Naive B cell (primary cell): ENCODE measurements at places on chromosomes 4 and X.

GRCh38 chr4:149238097-149238496 is 577.5 kb downstream of the IQCM start:
- DNase-seq = no peak

GRCh38 chr4:30728311-30728710 is 8.1 kb downstream of the PCDH7 start:
- no peak for DNase-seq

DNA sequence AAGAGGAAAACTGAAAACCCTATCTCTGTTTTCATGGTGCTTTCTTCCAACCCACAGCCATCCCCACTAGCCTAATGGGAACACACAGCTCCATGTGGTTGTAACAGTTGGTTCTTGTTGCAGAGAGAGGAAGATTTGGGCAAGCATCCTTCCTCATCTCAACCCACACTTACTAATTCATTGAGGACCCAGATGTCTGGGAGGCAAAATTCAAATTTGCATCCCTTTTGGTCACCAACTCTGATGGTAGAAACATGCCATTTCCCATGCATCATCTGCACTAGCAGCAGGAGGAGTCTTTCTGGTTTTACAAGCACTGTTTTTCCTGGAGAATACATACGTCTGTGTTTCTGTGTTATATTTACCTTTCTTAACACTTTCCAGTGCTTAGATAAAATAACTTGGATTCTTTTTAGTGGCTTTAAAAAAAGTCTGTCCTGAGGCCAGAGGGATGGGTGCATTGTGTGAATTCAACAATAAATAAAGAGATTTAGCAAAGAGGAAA is 301.0 kb downstream of the KCTD8 start:
- no peak for DNase-seq

- DNase-seq = no peak
Measured at GRCh38 chr4:55444827-55445226, 49.1 kb downstream of the TMEM165 start.

GRCh38 chr4:150439451-150439933 is 142.5 kb upstream of the MAB21L2 start:
- DNase-seq = no peak

GRCh38 chr4:113564493-113564892 is 197.0 kb downstream of the CAMK2D start:
- peak; percentile 68 for DNase-seq

GRCh38 chrX:45667666-45668065 is 467.0 kb upstream of the DIPK2B start:
- DNase-seq = no peak

DNA sequence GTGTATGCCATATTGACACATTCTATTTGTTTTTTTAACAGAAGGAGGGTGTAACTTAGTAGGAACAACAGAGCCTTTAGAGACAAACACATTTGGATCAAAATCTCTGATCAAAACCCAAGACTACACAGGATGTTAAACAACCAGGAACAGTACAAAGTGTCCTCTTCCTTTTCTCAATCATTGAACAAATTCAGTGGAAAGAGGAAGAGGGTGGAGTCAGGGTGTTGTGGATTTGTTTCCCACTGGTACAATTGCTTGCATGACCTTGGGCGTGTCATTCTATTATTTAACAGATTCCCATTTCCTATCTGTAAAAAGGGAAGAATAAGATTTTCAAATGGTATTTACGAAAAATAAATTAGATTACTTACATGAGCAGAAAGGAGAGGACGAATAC is 1162.8 kb upstream of the PRKX start:
- no peak for DNase-seq

GRCh38 chr4:99723612-99724011 is 66.0 kb upstream of the C4orf54 start:
- no peak for DNase-seq

- no peak for DNase-seq
Measured at GRCh38 chr4:143185253-143186107, 763 bp downstream of the USP38 start.

- DNase-seq = no peak
Measured at GRCh38 chr4:61318431-61318830, 118.3 kb downstream of the ADGRL3 start.

GRCh38 chr4:24890561-24891126 is 22.2 kb downstream of the CCDC149 start:
- no peak for DNase-seq

- no peak for DNase-seq
Measured at GRCh38 chr4:40046311-40046980, 10.2 kb upstream of the N4BP2 start.

GRCh38 chr4:7361280-7361895 is 73.3 kb downstream of the PSAPL1 start:
- DNase-seq = no peak

- no peak for DNase-seq
Measured at GRCh38 chrX:154596290-154596929, 11.5 kb downstream of the CTAG1A start.

GRCh38 chrX:134803551-134804183 is 145.4 kb upstream of the PLAC1 start:
- no peak for DNase-seq

DNA sequence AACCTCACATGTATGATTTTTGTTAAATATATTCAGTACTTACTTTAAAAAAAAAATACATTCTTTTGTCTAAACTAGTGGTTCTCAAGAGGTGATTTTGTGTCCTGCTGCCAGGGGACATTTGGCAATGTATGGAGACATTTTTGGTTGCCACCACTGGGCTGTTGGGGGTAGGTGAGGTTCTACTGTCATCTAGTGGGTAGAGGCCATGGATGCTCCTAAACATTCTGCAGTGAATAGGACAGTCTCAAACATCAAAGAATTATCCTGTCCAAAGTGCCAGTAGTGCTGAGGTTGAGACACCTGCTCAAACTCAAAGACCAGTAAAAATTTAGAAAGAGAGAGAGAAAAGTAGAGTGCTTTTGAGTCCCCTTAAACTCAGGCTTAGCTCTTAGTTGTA is 32.9 kb upstream of the PGM2 start:
- DNase-seq = peak; percentile 11

DNA sequence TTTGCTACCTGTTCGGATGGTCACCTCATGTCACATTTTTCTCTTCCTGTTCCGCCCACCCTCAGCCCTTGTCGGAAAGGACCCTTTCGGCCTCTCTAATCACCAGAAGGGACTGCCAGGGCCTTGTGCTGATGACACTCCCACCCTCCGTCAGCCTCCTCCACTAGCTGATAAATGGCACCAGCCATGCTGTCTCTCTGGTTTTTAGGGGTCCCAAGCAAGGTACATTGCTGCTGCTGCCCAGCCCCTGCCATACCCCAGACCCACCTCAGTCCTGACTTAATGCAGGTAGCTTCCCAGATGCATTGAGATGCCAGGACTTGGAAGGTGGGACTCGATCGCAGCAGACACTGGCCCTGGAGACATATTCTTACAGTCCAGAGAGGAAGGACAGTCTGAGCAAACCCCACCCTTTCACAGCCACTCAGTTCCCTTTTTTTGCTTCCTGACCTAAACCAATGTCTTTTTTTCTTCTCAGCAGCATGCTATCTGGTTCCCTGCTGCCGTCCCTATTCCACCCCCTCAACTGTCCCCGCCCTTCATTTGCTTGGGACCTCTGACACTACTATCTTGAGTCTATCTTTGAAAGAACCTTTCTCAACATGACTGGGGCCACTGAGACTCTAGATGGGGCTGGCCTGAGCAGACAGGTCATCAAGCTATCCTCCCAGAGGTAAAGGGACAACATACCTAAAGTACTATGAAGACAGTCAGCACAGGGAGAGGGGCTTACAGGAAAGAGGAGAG is at the start of gene BTK:
Gene BTK (minus strand): TSS at position 397 of the 747 bp plus-strand sequence. CDS start 10,907 bp downstream, outside the sequence.
- peak; percentile 68 for DNase-seq

GRCh38 chr4:182922501-182923284 is 5.5 kb upstream of the DCTD start:
- DNase-seq = no peak

DNA sequence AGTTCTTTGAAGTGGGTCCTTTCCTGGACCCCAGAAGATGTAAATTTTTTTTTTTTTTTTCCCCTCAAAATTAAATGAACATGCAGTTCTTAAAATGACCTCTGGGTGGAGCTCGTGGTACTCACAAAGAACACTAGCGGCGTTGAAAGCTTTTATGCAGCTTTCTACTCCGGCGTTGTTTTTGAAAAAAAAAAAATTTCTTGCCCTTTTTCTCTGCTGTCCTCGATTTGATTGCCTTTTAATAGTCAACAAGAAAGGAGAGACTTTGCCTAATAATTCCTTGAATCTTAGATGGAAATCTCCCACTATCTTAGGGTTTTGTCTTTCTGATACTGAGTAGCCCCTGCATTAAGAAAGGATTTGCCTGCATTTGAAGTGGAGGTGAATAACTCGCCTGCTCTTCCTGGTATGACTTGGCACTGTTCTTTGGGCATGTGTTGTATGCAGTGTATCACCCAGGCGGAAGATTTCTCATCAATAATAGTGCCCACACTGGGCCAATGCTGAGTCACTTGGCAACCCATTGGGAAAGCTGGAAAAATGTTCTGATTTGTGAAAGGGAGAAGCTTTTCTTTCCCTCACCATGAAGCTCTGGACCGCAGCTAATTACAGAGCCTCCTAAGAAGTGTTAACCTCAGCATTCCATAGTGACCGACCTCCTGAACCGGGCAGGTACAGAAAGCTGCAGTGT is 104.0 kb downstream of the PHEX start:
- peak; percentile 25 for DNase-seq

DNA sequence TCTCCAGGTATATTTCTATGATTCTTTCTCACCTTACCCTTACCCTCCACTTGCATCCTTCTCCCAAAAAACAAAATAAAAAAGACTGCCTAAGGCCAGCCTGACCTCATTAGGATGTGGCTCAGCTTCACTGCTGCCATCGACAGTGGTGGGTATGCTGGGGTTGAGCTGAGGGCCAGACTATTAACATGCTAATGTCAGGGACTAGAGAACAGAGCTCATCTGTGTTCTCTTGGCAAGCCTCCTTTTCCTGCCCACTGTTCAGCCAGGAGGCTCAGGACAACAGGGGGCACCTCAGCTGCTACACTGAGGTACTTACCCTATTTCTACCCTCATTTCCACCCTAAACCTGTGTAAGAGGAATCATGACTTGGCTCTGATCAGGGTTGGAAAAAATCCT is 59.3 kb downstream of the MSN start:
- DNase-seq = no peak

DNA sequence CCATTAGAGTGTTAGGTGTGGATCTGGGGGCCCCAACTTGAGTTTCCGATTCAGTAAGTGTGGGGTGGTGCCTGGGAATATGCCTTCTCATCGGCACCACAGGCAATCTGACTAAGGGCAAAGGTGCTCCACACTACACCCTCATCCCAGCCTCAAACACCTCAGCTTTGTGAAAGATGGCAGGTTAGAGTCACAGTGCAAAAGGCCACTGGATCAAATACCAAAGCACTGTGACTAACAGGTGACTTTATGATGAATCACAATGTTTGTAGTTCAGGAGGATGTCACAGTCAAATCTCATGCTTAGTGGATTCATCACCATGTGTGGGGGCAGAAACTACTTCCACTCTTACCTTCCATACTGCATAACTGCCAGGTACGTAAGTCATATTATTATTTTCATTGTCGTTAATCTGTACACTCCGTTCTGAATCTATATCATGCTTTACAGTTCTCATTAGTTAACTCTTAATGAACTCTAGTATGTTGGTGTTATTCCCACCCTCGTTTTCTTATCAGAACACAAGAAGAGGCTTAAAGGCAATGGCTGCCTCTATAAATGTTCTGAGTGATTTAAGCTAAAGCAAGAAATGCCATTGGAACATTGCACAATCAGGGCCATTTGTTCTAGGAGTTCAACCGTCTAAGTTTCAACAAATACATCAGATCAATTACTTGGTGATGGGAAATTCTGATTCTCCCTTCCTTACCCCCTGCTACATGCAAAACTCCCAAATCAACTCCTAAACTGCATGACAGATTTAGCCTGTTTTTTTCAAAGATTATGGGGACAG is 50.2 kb downstream of the PRKG2 start:
- DNase-seq = no peak

DNA sequence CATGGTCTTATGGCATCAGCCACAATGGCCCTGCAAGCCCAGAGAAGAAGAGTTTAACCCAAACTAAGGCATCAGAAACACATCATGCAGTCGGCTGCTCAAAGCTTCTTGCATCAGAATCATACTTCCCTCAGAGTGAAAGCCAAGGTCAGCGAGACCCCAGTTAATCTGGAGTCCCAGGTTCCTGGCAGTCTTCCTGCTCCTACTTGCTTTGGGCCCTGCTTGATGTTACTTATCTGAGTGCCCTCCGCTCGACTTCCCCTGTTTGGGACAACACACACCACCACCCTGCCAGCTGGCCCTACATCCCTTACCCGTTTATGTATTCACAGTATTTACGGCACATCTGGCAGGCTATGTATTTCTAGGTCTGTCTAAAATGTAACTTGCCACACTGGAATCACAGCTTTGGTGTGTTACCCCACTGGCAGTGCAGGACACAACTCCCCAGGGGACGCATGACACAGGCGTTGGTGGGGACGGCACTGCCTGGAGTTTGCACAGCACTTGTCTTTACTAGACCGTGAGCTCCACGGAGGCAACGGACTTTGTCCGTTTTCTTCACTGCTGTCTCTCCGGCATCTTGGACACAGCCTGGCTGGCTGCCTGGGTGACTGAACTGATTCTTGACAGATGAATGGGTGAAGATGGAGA is 22.8 kb downstream of the CRMP1 start:
- no peak for DNase-seq

GRCh38 chr4:84680956-84681355 is 98.0 kb downstream of the CDS1 start:
- no peak for DNase-seq

DNA sequence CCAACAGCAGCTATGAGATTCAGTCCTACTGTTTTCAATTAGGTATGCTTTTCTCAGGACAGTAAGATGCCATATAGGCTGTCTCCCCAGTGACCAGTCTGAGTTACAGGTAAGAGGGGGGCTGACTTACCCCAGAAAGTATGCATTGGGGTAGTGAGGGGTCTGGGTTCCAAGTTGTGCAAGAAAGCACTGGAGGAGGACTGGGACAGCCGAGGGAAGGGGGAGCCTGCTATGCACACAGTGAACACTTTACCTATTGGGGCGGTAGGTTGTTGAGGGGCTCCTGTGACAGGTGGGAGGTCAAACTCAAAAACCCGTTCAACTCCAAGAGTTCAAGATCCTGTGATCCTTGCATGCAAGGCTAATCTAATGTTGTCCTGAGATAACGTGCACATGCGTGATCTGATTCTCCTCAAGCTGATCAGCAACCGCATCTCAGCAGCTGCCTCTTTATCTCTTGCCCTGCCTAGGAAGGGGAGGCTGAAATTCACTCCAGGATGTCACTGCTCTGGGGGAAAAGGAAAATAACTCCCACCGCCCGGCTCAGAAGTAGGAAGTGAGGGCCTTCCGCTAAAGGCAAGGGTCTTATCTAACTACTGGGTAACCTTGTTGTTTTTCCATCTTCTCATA is 108.8 kb upstream of the KIT start:
- no peak for DNase-seq

GRCh38 chr4:100008048-100008447 is 58.0 kb upstream of the H2AZ1 start:
- DNase-seq = no peak

- DNase-seq = no peak
Measured at GRCh38 chr4:168177546-168178149, 85.3 kb downstream of the ANXA10 start.
